ENCODE measurements at places on chromosomes 5 and 9. TPM values are rescaled to one million over a fixed set of nuclear protein-coding genes. Genes with fewer than 3 reads are reported as not detected.

GRCh38 chr9:123948286-123948685 is 18.4 kb upstream of the DENND1A start:
- no peaks in the 10 kb centered on the region for H3K4me1 ChIP-seq
- no peak overlapping the region for H3K27ac ChIP-seq
- no peak for DNase-seq
- no peak overlapping the region for H3K4me3 ChIP-seq

The FAM169A gene
- 0.72 TPM for total RNA-seq

DNA sequence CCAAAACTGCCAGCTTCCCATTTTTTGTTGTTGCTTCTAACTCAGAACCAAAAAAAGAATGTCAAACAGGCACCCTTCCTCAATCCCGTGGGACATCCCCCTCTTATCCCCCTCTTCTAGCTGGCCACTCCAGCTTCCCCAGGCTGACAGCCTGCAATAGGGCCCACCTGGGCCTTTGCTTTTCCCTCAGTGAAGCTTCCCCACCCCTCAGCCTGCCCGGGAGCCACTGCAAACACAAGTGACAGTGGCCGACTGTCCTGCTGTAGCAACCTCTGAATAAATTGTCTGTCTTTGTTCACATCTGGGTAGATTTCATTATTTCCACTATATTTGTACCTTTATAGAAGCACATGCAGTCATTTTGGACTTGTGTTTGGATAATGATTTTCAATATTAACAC is 245.3 kb downstream of the GADD45G start:
- no peak overlapping the region for H3K27ac ChIP-seq
- DNase-seq = no peak
- no peaks in the 10 kb centered on the region for H3K4me1 ChIP-seq
- no peak overlapping the region for H3K4me3 ChIP-seq

DNA sequence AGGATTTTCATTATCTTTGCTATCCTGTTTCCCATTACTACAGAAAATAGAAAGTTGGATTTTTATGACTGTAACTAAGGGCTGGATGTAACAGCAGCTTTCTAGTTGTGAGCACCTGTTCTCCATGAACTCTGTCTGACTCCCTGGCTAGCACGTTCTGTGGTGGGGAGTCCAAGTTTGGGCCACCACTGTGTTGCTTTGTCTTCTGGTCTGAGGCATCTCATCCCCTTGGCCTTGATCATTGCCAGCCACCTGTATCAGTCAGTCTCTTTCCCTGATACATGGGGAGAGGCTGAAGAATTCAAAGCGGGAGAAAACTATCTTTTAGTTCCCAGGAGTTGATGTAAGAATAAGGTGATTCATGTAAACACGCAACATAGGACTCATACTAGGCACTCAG is 33.4 kb downstream of the WDR70 start:
- H3K36me3 ChIP-seq = peaks cover 1% of the 10 kb centered on the region
- H3K4me3 ChIP-seq = no peak overlapping the region
- no peak overlapping the region for H3K27ac ChIP-seq
- DNase-seq = no peak
